RKO (cell line): ENCODE measurements at places on chromosomes 7 and 10.

- DNase-seq, result no peak
These were observed 9.9 kb downstream of the ST7 start for GRCh38 chr7:116963234-116963633.

- no peak for DNase-seq
These were observed 59.1 kb downstream of the ELAPOR2 start for GRCh38 chr7:87000344-87000743.

- no peak for DNase-seq
These were observed 46.0 kb upstream of the CDK13 start for GRCh38 chr7:39904077-39904486.

GRCh38 chr7:130758429-130759056, 24.5 kb upstream of the KLF14 start:
- peak; percentile 79 for DNase-seq

- DNase-seq, result peak; percentile 26
These were observed 191.7 kb upstream of the SLC26A5 start for GRCh38 chr7:103637726-103638125.

- no peak for DNase-seq
These were observed 240.8 kb downstream of the SNX10 start for GRCh38 chr7:26532471-26532870.

GRCh38 chr7:67455508-67455907, 458.9 kb downstream of the TYW1 start:
- DNase-seq, result no peak

DNA sequence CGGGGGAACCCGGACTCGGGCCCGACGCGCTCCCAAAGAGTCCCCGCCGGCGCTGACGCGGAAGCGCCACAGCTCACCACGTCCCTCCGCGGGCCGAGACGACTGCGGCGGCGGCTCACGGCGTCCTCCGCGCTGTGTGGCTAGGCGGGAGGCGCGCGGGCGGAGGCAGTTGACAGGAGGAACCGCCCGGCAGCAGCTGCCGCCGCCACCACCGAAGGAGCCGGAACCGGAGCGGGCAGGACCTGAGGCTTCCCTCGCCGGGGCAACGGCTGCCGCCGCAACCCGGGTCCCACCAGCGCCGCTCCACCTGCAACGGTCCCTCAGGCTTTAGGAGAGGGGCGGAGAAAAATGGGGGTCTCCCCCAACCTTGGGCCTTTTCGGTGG, 334 bp downstream of the ZNF800 start:
- DNase-seq, result peak; percentile 80

GRCh38 chr10:102403115-102403514, 7.6 kb downstream of the NFKB2 start:
- DNase-seq, result no peak

GRCh38 chr7:141072548-141073172, 1.2 kb upstream of the TMEM178B start:
- no peak for DNase-seq

GRCh38 chr10:43420369-43421200, 11.6 kb upstream of the HNRNPF start:
- DNase-seq, result peak; percentile 91

DNA sequence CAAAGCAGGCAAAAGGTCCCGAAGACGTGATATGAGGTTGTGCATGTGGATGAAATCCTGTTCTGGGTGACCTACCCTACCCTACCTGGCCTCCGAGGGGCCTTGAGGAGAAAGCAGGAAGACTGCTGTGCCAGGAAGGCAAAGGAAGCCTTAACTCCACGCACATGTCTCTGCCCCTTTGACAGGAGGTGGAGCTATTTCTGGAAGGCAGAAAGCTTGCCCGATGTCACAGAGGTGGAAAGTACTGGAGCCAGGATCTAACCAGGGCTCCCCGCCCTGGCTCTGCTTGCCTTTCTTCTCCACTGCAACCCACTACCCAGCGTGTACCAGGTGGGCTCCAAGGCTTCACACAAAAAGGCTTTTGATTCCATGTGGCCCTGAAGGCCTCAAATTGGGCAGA, 66.4 kb upstream of the DDC start:
- no peak for DNase-seq

DNA sequence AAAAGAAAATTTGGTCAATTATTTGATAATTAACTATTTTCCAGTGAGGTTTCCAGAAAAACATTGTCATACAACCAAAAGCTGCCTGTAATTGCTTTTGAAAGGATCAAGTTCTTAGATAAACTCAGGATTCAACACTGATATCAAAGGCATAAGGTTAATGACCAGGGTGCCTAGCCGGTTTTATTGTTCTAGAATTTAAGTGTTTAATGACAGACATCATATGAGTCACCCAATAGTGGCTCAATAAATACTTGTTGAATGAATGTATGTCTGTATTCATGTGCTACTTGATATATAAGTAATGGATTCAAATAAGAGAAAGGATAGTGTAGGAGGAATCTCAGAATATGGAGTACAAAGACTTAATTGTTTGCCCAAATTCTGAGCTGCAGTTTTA, 196.1 kb upstream of the LRGUK start:
- DNase-seq, result no peak

GRCh38 chr10:93235686-93236085, 162.0 kb downstream of the CYP26A1 start:
- peak; percentile 25 for DNase-seq

GRCh38 chr7:29284696-29285443, 90.3 kb downstream of the CHN2 start:
- no peak for DNase-seq

GRCh38 chr7:71611986-71612385, 480.0 kb downstream of the GALNT17 start:
- DNase-seq, result no peak

- peak; percentile 48 for DNase-seq
These were observed 128.5 kb downstream of the TNS3 start for GRCh38 chr7:47453093-47454061.

DNA sequence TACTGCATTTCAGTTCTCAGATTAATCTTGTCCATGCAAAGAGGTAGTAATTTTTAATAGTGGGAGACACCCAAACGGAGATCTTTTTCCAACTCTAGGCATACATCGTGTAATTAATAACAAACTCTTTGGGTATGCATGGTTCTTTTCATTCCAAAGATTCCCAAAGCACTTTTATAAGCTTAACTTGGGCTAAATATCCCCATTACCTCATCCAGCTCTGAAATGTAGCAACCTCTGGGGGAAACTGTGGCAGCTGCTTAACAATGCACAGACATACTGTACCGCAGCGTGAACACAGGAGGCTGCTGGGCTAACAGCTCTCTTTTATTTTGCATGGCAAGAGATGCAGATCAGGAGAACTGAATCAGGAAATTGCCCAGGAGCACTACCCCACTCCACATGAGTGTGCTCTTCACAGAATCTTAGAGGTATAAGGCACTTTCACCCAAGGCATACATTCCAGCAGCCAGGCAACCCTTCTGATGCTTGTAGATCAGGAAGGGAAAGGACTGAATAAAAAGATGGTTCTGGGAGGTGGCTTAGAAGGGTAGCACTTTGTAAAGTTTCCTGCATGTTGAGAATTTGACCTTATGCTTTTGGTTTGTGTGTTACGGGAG, 114.4 kb upstream of the GLI3 start:
- DNase-seq, result no peak

- no peak for DNase-seq
These were observed 371.6 kb downstream of the SH2D4B start for GRCh38 chr10:80909254-80909653.

DNA sequence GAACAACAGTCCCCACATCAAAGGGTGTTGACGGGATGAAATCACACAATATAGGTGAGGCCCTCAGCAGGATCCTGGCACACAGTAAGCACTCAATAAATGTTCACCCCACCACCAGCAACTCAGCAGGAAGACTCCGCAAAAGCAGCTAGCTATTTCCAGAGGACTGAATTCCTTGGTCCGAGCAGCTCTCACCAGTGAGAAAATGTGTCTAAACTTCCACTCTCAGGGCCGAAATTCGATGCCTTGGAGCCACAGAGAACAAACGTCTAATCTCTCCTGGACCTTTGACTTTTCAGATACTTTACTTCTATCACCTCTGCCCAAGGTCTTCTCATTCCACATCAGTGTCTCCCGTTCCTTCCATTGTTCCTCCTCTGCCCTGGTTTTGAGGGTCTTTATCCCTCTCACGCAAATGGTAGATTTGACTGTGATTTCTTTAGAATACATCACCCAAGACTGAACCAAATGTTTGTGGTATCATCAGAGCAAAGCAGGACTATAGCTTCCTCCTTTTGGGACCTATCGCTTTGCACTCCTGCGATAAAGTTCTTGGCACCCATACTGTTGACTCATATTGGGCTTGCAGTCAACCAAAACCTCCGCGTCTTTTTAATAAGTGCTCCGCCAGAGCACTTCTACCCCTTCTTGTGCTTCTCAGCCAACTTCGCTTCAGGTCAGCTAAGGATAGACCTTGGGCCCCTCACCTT, 903 bp upstream of the NT5C2 start:
- no peak for DNase-seq

GRCh38 chr10:84829131-84829530, 500.7 kb downstream of the CCSER2 start:
- no peak for DNase-seq

- DNase-seq, result no peak
These were observed 227.8 kb downstream of the CELF2 start for GRCh38 chr10:11245510-11245909.

GRCh38 chr7:100874300-100874576, 665 bp upstream of the SRRT start:
- DNase-seq, result peak; percentile 51

GRCh38 chr7:120320218-120320961, 47.4 kb downstream of the KCND2 start:
- no peak for DNase-seq

- DNase-seq, result no peak
These were observed 349.3 kb upstream of the VWC2 start for GRCh38 chr7:49424109-49424508.

GRCh38 chr10:121088524-121088923, 237.4 kb downstream of the WDR11 start:
- peak; percentile 47 for DNase-seq

DNA sequence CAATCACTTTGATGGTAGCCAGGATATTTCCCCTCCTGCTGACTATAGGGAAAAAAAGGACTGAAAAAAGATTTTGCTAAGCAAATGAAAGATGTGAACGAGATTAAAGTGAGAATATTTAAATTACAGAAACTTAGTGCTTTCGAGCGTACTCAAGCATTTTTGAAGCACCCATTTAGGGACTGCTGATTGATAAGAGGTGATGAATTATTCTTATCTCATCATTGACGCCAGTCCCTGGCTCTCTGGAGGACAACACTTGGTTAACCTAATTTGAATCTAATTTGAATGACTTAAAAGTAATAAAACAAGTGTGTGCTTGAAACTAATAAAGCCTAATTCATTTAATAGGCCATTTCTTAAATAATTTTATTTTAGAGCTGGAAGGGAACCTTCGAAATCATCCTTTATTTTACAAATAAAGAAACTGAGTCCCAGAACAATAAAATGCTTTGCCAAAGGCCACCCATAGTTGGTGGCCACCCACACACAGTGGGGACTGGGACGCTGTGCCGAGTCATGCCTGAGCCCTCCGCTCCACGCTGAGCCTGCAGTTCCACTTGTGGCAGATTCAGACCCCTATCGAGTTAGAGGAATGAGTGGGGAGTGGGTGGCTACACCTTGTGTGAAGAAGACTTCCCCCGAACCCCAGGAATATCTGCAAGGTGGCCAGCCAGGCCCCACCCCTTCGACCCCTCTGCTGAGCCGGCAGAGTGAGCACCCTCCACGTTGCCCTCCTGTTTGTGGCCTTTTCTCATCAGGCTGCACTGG, 61.1 kb upstream of the SAMD8 start:
- no peak for DNase-seq

DNA sequence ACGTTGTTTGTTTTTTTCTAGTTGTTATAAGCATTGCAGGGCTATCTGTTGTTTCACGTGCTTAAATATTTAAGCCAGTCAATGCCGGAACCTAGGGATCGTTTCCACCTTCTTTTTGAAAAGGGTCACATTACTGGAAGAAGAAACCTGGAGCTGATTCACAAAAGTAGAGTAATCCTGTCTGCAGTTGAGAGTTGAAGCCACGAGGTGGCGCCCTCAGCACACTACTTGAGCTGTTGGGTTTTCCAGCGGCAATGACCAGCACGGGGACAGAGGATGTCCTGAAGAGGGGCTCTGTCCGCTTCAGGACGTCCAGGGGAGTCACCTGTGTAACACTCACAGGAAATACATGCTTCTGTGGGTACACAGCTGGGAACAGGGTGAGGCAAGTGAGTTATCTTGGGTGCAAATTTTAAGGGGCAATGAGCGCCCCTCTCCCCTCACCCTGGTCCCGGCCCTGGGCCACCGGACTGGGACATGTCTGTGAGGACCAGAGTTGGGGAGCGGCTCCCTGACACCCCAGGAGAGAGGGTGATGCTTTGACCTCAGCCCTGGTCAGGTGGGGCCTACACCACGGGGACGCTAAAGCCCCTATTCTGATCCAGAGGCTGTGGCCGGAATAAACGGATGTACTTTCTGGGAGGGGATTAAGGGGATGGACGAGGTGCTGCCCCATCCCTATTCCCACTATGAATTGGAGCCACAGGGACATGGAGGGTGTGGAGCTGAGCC, 26.3 kb upstream of the WDFY4 start:
- peak; percentile 84 for DNase-seq

- DNase-seq, result no peak
These were observed 85.2 kb downstream of the SORBS1 start for GRCh38 chr10:95475827-95476468.

DNA sequence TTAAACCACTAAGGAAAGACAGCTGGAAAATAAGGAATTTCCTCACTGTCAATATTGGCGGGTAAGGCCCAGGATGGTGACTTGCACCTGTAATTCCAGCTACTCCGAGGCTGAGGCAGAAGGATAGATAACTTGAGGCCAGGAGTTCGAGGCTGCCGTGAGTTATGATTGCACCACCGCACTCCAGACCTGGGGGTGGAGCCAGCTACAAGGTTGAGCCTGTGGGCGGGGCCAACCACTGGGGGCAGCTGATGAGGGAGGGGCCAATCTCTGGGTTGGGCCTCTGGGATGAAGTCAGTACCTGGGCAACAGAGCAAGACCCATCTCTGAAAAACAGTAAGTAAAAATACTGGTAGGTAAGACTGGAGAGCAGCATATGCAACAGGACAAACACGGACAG, 80.1 kb upstream of the ADO start:
- no peak for DNase-seq
